ENCODE measurements at places on chromosomes 2 and 18.

DNA sequence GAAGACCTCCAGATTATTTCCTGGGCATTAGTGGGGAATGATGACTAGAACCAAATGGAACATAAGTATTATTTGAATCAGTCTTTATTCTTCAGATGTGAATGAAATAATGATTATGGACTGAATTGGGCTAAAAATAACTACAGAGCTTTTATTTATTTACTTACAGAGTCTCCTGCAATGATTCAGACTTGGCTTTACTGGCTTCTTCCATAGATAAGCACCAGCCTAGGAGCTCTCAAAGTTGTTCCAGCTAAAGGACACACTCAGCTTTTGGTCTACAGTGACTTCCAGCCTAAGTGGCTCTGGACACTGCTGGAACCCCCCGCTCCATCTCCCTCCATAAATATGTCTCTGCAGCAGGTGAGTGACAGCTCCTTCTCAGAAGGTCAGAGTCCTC is 24.3 kb upstream of the ARHGAP25 start:
- no peak for DNase-seq

- DNase-seq, result no peak
These were observed 77.2 kb downstream of the ADD2 start for GRCh38 chr2:70690846-70691245.

DNA sequence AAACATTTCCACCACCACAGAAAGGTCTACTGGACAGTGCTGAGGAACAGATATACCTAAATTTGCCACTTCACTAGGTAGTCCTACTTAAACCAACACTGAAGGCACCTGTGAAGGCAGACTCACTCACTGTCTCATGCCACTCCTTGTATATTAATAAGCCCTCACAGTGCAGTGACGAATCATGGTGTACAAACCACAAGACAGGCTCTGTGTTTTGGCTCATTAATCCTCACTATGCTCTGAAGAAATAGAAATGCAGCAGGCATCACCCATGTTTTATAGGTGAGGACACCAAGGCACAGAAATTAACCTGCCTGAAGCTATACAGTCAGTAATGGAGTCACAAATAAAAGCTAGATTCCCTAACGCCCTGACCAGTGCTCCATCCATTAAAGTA is 44.3 kb downstream of the BARD1 start:
- DNase-seq, result no peak

GRCh38 chr18:80105369-80106167 is 3.5 kb upstream of the ADNP2 start:
- DNase-seq, result no peak

- no peak for DNase-seq
These were observed 1.1 kb downstream of the SERPINB2 start for GRCh38 chr18:63888470-63889190.

GRCh38 chr18:11668441-11669169 is 20.5 kb upstream of the GNAL start:
- DNase-seq, result no peak

- no peak for DNase-seq
These were observed 31.7 kb upstream of the KCTD1 start for GRCh38 chr18:26579941-26580618.

- DNase-seq, result no peak
These were observed 105.5 kb upstream of the RNF152 start for GRCh38 chr18:61998335-61998734.

GRCh38 chr2:45993476-45993991 is 303.7 kb upstream of the EPAS1 start:
- peak; percentile 45 for DNase-seq

DNA sequence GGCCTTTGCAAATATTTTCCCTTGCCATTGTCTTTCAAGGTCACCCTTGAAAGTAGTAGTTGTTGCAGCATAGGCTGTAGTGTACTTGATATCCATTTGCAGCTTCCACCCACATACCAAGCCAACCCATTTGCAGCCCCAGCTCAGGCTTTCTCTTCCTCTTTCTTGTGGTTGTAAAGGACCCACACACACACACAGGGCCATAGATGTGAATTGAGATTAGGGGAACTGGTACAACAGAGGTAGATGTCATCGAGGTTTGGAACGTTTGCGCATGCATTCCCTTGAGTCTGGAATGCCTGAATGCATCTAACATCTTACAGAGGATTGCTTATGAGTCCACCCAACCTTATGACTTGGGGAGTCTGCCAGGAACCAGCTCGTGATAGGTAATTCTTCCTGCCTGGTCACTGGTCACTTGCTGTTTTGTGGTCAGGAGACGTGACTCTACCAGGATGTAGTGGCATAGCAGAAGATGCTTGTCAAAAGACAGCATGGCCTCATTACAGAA is 91.9 kb downstream of the MRPS9 start:
- DNase-seq, result no peak

DNA sequence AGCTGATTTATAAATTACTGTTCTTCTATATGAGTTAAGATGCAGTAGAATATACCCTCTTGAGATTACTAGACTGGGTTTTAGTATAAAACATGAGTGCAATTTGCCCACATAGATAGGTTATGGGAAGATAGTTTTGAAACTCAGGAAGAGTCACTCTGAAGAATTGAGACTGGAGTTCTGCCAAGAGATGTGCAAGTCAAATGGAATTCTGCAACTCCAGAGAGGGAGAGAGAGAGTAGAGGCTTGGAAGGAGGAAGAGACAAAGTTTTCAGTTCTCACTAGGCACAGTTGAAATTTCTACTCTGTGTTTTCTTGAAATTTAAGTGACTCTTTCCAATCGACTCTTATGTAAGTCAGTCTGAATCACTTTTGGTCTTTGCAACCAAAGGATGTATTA is 878.8 kb downstream of the TSN start:
- no peak for DNase-seq

DNA sequence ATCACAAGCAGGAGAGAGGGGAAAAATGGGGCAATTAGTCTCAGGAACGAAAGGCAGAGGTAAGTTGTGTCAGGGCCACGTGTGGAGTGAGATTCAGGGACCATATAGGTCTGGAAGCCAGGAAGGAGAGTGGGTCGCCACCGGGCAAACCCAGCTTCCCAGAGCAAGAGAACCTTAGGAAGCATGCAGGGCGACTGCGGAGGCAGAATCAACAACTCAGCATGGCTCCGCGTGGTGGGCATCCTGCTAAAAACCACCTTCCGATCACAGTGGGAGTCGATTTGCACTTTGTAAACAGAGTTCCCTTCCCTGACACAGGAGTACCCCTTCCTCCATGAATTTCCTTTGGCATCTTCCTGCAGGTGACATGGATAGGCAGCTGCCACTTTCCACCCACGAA is 114.6 kb downstream of the TTC32 start:
- no peak for DNase-seq

DNA sequence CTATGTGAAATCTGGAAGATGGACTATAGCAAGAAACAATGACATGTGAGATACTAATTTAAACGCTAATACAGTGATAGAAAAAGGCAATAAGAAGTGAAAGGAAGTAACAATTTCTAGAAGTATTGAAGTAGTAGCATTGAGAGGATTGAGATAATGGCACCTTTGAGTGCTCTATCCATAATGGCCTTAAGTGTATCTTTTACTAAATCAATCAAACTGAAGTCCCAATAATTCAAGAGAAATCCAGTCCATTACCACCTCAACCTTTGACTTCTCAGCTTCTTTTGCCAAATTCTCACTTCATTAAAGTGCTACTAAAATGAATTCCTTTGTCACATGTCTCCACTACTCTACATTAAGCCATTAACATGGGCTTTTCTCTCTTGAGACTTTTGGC is 82.6 kb upstream of the KYNU start:
- DNase-seq, result no peak

DNA sequence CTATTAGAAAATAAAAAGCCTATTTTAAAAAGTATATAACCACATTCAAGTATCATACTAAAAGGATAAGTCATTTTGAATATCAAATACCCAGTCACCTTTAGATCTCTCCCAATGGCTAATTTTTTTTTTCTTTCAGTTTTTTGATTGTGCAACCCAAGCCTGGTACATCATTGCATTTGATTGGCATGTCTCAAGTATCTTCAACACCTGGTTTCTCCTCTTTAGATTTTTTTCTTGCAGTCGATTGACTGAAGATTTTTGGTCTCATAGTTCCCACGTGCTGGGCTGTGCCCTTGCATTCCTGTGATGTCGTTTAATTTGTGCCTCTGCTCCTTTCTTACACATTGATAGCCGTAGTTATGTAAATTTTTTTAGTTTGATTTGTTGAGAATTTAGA is 40.7 kb downstream of the ATIC start:
- DNase-seq, result no peak

DNA sequence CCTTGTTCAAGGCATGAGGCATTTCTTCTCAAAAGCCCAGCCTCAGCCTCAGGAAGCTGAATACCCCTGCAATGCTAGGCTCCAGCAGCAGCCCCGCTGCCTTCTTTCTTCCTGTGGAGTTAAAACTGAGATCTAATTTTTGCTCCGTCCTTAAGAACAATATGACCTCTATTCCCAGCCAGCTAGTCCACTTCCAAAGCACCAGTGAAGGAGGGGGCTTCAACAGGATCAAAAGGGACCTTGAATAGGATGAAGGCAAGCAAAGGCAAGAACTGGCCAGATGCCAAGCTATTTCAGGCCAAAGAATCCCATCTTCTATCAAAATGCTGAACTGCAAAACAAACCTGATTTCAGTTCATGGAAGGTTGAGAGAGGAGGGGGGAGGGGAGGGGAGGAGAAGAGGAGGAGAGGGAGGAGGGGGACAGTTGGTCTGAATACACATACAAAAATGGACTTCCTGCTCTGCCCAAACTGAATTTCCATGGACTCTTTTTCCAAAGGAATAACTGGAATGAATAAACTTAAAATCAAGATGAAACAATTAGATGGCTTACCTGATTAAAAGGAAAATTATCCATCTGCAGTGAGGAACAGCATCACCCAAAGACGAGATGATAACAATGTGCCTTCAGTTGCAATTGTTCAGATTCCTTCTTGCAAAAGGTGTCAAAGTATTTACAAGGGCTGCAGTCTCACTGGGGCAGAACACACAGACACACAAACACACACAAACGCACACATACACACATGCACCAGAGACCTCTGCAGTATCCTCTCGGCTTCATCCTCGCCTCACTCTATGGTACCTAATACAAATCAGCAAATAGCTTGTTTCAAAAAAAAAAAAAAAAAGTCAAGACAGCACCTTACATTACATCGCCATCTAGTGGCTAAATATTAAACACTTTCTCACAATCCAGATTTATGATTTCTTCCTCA is at the start of gene SCN1A:
Gene SCN1A, minus strand, starts transcription at position 804 of the 939 bp plus-strand sequence. CDS start 54,399 bp downstream, outside the sequence.
- no peak for DNase-seq

- peak; percentile 53 for DNase-seq
These were observed at the start of gene TMEM237 for GRCh38 chr2:201643216-201643890. TMEM237 (minus strand) TSS chr2:201643503; CDS start chr2:201643400, 103 bp downstream.

- DNase-seq, result no peak
These were observed 48.0 kb upstream of the ITM2C start for GRCh38 chr2:230816735-230817134.

GRCh38 chr2:181991171-181991885 is 5.7 kb downstream of the PPP1R1C start:
- DNase-seq, result no peak

DNA sequence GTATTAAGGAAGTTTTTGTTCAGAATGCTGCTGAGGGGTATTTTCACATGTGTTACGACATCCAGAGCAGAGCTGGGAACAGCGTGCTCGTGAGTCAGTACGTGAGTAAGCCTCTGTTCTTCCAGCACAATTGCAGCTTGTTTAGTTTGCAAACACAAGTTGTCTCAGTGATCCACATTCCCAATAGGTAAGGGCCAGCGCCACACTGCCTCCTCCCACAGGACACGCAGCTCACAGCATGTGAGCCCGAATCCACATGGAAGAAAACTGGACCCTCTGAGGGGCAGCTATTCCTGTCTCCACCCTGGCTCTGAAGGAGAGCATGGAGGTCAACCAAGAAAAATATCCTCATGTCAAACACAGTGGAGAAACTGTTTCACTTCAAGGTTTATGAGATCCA is 173.9 kb upstream of the PID1 start:
- DNase-seq, result no peak

DNA sequence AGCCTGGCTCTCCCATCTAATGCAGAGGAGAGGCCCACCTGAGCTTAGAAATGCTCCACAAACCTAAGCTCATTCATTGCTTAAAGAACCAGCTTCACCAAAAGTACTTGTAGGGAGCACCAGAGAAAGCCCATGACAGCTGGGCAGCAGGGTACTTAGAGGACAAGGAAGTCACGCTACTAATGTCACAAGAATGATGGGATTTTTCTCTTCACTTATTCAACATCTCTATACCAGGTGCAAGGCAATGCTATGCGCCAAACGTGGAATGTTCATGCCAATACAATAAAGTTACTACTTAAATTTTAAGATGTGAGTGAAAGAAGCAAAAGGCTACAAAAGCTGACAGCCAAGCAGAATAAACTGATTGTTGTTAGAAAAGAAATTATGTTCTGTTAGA is 36.0 kb downstream of the LONRF2 start:
- no peak for DNase-seq

DNA sequence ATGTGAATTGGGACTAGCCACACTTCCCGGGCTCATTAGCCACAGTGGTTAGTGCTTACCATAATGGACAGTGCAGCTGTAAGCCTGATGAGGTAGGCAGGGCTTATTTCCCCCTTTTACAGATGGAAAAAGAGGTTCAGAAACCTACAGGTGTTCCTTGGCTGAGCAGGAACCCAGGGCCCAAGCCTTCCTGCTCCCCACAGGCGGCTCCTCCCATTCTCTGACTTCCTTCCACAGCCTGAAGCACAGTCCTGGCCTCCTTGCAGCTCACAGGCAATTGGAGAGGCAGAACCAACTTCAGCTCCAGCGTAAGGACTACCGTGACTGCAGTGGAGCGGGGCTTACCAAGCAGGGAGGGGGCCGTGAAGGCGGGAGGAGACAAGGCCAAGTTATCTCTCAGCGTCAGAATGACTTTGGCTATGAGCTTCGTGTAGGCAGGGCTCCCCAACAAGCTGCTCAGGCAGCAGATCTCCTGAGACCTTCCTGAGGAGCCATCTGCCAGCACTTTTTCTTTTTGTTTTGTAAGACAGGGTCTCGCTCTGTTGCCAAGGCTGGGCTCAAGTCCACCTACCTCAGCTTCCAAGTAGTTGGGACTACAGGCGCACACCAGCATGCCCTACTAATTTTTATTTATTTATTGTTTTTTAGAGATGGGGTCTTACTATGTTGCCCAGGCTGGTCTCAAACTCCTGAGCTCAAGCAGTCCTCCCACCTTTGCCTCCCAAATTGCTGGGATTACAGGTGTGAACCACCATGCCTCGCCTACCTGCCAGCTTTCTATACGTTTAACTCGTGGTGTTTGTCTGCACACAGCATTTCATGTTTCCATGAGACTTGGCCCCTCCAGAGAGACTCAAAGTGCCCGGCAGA is 34.2 kb upstream of the NT5DC4 start:
- no peak for DNase-seq

Measured in activated T-cell treated with anti-CD3 and anti-CD28 coated beads, Interleukin-2, amount 50 U/mL, for 4 hours (primary cell).